Activated CD4-positive, alpha-beta T cell treated with anti-CD3 and anti-CD28 coated beads, Interleukin-2, amount 50 U/mL, for 48 hours (primary cell): ENCODE measurements at places on chromosomes 7 and 10.

- DNase-seq, result no peak
Observed at GRCh38 chr10:97168645-97169044, 17.1 kb downstream of the SLIT1 start.

DNA sequence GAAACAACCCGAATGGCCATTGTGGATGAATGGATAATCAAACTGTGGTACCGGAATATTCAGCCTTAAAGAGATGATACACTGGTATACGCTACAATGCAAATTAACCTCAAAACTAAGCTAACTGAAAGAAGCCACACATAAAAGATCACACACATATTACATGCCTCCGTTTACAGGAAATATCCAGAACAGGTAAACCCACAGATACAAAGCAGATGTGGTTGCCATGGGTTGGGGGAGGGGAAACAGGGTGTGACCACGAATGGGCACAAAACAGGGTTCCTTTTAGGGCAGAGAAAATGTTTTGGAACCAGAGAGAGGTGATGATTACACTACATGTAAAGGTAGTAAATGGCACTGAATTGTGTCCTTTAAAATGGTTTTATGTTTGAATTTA lies 16.6 kb downstream of the ESYT2 start:
- peak; percentile 42 for DNase-seq

DNA sequence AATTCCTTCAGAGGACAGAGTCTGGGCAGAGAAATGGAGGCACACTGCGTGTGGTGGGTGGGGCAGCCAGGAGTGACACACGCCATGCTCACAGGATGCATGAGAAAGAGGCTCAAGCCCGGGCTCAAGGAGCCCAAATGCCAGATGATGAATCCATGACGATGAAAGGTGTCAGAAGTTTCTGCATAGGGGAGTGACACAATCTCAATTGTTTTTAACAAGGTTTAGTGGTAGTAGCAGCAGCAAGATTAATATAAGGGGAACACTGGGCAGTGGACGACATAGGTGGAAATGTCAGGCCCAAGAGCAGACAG lies 126.1 kb downstream of the TNS3 start:
- DNase-seq, result no peak

GRCh38 chr10:184174-184573 lies 48.9 kb downstream of the ZMYND11 start:
- no peak for DNase-seq

DNA sequence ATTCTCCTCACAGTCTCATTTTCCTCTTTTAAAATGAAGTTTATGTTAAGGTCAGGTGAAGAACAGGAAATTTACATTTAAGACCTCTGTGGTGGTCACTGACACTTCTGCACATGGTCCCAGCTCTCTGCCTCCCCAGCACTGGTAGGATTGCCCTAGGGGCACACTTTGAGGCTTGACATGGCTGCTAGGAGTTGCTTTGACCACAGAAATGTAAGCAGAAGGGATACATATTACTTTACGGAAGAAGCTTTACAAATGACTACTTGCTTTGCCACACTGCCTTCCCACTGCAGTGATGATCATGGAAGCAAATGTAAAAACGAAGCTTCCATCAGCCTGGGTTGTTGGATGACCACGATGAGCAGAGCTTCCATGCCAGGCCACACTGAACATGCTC lies 53.1 kb upstream of the RSU1 start:
- no peak for DNase-seq

GRCh38 chr7:101100858-101101847 lies 15.9 kb downstream of the TRIM56 start:
- DNase-seq, result no peak
